ENCODE measurements at places on chromosomes 1 and 21.

- no peak for DNase-seq
Measured at GRCh38 chr1:114467491-114467890, 43.5 kb downstream of the TRIM33 start.

DNA sequence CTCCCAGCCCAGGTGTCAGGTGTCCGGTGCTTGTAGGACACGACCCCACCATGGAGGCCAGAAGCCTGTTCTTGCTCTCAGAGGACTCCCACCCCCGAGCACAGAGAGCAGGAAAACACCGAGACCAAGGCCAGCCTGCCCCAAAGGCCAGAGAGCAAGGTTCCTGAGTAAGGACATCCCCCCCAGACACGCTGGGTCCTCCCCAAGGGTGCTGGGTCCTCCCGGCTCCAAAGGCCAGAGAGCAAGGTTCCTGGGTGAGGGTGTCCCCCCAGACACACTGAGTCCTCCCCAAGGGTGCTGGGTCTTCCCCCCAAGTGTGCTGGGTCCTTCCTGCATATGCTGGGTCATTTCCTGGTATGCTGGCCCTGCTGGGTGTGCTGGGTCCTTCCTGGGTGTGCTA lies 40.0 kb downstream of the MEGF6 start:
- no peak for DNase-seq

- DNase-seq: no peak
Measured at GRCh38 chr1:205410581-205411298, 11.1 kb downstream of the LEMD1 start.

DNA sequence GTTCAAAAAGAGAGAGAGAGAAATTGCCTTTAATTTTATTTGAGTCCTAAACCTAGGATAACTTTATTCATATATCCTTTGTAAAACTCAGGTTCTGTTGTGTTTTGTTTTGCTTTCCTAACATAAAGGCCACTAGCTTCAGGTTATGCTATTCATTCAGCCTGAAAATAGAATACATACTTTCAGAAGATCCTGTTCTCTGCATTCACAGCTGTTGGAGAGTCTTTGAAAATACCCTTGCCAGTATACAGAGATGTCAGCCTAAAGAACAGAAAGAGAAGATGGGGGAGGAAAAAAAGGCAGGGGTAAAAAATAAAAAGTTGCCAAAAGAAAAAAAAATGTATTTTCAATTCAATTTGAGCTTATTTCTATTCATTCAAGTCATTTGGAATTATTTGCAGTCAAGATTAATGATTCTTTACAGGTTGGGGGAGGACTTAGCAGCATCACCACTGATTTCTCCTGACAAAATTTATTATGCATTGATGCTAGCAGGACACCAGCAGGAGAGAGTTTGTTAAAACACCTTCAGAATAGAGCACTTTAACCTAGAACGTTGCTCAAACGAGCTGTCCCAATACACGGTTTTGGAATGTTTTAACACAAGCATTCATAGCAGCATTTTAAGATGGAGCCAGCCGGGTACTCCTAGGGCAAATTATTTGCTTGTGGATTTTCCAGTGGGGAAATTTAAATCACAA lies 318.5 kb downstream of the NTNG1 start:
- no peak for DNase-seq

DNA sequence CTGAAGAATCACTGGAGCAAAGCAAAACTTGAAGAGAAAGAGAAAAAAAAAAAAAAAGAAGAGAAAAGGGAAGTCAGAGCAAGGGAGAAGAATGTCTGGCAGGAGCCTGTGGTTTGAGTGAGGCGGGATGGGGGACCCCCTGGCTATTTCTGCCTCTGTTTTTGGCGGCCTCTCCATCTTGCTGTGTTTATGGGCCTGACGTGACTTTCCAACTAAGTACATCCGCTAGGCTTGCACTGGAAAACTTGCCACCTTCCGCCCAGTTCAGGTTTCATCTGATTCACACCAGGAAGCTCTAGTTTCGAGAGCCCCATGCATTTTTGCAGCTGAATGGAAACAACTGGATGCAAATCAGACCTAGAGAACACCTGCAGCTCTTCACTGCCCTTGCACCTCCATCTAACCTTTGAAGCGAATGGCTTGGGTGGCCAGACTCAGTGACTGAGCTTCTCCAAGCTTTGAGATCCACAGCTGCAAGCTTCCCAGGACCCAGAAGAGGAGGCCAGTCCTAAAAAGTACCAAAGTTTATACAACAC lies 28.0 kb downstream of the TBX15 start:
- DNase-seq: no peak

DNA sequence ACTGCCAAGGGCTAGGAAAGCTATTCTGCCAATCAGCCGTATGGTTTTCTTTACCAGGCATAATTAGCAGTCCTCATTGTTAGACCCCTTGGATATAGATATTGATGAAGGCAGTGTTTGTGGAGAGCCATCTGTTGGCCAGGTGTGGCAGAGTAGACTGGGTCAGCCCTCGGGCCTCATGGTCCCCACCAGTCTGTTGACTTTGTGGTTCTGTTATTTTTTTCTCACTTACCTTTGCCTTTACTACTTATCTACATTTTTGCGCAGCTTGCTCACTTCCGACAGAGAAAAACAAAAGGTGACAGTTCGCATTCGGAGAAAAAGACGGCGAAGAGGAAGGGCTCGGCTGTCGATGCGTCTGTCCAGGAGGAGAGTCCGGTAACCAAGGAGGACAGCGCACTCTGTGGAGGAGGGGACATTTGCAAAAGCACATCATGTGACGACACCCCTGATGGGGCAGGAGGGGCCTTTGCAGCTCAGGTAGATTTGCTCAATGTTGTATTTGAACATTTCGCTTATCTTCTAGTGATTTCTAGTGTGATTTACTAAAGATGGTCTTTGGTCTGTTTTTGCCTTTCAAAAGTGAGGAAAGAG lies 2.3 kb downstream of the PCNT start:
- peak; percentile 31 for DNase-seq

DNA sequence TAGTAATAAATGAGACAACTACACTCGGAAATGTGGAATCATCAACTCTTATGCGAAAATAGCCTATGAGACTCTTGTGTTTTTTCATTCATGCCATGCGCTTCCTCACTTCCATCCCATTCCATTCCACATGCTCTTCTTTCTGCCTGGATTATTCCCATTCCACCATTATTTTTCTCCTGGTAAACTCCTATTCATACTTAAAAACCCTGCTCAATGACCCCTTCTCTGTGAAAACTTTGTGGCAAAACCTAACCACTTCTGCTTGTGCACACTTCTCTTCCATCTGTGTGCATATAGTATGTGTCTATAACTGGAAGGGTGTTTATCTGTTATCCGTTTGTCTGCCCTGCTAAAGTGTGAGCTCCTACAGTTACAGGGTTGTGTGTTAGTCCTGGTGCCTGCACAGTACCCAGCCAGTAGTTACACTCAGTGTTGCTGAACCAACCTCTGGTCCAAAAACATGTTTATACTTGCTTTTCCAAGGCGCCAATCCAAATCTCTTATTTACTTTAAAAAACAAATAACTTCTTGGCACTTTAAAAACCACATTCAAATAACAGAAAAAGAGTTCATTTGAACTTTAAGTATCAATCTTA lies 10.7 kb downstream of the EPHX1 start:
- DNase-seq: no peak

DNA sequence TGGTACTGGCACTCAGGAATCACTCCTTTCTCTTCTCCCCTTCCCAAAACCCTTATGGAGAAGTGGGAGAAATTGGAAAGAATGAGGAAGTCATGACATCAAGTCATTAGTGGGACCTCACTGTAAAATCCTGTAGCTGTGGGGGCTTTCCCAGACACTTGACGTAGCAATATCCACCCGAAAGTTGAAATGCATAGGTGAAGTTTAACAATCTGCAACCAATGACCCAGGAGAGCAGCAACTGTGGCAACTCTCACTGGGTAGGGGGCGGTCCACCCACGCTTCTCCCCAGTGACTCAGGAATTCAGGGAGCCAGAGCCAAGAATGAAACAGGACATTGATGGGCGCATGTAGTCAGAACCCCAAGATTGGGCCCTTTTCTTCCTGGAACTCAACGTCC lies 27.0 kb downstream of the ABCA4 start:
- DNase-seq: no peak

DNA sequence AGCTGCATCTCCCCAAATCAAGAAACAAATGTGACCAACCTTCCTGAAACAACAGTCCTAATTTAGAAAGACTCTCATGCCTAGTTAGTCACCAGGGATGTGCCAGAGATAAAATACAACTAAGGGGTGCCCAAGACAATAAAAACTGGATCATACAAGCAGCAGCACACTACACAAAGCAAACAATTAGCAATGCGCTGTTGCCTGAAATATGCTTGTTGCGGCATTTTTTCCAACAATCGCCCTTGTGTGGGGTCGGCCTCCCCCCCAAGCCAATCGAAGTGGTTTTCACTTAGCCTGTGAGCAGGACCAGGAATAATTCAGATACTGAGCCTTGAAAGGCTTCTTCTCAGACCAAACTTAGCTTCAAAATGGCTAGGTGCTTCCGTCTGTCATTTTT lies 1.4 kb upstream of the STMN1 start:
- DNase-seq: no peak

DNA sequence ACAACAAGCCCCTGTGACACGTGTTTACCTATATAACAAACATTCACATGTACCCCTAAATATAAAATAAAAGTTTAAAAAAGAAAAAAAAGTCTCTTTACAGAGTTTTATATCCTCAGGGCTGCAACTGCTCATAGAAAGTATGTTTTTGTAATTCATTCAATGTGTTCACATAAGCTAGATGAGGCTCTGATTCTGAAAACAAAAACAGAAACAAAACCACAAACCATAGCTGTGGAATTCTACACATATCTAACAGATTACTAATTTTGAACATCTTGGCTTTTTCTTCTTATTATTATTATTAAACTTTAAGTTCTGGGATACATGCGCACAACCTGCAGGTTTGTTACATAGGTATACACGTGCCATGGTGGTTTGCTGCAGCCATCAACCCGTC lies 579.6 kb upstream of the ZRANB2 start:
- no peak for DNase-seq

DNA sequence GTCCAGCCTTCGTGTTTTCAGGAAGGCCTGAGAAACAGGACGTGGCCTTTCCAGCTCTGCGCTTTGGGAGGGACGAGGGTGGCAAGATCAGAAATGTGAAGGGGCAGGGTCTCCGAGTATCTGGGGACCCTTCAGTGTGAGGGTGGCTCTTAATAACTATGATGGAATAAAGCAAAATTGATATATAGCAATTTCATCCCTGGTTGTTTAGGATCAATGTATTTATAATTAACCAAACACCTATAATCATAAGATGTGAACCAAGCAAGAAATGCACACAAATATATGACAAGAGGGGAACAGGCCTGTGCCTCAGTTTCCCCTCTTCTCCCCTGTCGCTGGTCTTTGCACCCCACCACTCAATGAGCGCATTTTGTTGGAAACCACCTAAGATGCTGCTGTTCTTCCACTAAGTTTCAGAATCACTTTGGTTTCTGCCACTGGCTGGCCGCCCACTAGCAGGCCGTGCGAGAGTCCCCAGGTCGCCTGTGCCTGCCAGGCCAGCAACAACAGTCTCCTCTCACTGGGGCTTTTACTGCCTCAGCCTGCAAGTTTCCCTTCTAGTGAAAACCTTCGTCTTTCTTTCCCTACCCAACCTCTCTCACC lies 36.6 kb downstream of the UBASH3A start:
- no peak for DNase-seq

DNA sequence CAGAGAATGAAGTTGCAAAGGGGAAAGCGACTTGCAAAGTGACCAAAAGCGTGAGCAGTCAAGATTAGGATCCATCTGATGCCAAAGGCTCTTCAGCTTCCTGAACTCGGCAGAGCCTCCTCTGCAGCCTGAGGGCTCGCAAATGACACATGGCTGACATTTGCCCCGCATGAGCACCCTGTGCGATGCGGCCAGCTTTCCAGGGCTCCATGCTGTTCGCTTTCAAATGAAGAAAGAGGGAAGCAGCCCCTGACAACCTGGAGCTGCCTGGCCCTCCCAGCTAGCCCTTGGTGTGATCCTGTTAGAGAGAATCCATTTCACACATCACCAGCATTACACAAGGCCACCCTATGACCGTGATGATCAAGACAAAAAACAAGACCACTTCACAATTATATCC lies 20.2 kb upstream of the FAM131C start:
- no peak for DNase-seq

GRCh38 chr1:9855186-9855585 lies 31.4 kb upstream of the CLSTN1 start:
- no peak for DNase-seq

- no peak for DNase-seq
Measured at GRCh38 chr1:3536420-3537195, 74.7 kb downstream of the MEGF6 start.

GRCh38 chr1:14654554-14654953 lies 56.1 kb downstream of the KAZN start:
- DNase-seq: no peak

DNA sequence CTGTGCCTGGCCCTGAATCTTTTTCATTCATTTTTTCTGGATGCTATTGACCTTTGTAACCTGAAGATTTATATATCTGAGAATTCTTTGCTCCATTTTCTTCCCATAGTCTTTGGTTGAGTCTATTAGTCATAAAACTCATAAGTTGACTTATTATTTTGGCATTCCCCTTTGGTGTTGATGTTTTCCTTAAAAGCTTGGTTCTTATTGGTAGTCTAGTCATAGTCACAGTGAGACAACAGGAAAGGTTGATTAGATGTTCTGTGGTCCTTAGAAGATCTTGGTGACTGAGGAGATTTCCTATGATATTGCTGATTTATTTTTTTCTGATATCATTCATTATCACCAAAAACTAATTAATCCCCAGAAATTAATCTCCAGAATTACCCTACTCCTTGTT lies 86.2 kb downstream of the PTPRC start:
- no peak for DNase-seq

DNA sequence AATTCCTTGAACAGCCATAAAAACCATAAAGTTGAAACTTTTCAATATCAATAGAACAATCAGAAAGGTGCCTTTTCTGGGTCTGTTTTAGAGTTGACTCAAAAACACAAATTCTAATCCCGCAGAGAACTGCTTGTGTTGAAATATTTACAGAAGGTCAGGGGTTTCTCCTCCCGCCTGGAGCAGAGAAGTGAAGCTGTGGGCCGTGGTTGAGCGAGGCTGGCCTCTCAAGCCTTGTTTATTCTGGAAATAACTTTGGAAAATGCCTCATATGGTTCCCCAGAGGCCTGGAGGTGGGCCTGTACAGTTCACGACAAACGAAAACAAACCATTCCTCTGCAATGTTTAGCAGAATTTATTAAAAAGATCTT lies 90.8 kb upstream of the ERRFI1 start:
- DNase-seq: no peak

- DNase-seq: no peak
Measured at GRCh38 chr1:85328713-85329397, 52.4 kb upstream of the BCL10 start.

GRCh38 chr1:89460325-89460724 lies 64.3 kb upstream of the LRRC8B start:
- no peak for DNase-seq

GRCh38 chr1:3072391-3073185 lies 3.6 kb downstream of the PRDM16 start:
- no peak for DNase-seq

- DNase-seq: no peak
Measured at GRCh38 chr1:150567341-150567716, 12.1 kb downstream of the MCL1 start.

DNA sequence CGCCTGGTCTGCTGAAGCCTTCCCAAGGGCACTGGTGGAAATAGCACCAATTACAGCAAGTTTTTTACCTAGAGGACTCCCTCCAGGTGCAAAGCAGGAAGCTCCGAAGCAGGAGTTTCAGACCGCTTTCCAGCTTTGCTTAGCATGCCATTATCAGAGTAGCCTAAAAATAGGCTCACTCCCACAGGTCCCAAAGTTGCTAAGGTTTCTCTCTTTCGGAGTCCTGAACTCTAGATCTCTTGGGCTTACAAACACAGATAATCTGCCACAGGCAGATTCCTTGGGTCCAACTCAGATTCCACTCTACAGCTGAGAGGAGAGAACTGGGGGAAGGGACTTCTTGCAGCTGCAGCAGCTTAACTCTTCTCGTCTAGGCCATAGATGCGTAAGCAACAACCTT lies 22.5 kb downstream of the ZMYND12 start:
- no peak for DNase-seq
